ENCODE measurements at places on chromosomes 13 and 19.

GRCh38 chr13:48527955-48528354 lies 4.9 kb downstream of the RCBTB2 start:
- DNase-seq = no peak

GRCh38 chr19:13104360-13104847 lies 1.7 kb upstream of the LYL1 start:
- DNase-seq = no peak

DNA sequence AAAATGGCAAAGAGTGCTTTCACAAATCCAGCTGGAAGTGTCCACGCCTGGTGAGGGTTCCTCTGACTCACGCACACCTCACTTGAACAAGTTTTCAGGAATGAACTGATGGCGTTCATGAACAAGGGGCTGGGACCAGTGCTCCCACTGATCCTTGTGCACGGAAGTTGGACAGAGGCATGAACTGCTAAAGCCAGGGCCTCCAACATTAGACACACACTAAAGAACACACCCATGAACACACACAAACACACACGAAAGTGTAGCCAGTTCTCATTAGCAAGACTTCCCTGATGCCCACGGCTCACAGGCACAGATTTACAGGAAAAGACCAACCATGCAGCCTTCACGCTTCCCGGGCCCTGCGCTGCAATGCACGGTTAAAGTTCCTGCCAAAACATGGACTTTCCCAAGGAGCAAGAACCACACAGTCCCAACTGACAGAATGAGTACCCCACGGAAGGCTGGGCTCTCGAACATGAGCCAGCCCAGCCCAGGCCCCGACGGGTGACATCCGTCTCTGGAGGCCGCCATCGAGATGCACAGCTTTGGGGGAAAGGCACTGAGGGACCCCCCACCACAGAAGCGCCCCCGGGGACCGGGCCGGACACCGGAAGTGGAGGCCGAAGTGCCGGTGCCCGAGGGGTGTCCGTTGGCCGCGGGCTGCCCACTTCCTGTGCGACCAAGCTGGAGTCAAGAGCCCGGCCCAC lies 808 bp downstream of the DNMT1 start:
- peak; percentile 16 for DNase-seq

DNA sequence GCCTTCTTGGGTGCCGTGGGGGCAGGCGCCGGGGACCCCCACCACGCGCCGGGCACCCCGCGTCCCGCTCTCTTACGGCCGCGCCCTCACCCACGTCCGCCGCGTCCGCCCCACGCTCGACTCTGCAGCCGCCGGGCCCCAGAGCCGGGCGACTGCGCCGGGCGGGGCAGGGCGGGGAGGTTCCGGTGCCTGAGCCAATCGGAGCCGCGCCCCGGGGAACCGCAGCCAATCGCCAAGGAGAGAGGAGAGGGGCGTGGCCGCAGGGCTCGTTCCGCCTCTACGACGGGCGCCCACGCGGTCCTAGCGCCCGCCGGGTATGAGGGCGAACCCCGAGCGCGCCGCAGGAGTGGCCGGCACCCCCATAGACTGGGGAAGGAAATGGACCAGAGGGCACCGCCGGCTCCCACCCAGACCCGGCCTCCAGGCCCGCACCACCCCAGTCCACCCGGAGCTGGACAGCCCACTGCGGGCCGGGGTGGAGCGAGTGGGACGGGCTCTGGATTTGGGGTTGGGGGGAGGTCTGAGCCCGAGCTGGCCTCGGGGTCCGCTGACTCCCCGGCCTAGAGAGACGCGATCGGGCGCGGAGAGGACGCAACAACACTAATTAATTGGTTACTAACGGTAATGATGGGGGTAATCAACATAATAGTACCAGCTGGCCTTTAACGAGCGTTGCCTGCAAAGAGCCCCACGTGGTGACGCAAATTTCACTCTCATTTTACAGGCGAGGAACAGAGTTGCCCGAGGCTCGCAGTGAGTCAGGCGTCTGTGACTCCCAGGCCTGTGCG lies at the start of gene MFSD12:
Gene MFSD12, minus strand, starts transcription at position 126 of the 788 bp plus-strand sequence. CDS start 183 bp downstream, outside the sequence.
- DNase-seq = peak; percentile 89

DNA sequence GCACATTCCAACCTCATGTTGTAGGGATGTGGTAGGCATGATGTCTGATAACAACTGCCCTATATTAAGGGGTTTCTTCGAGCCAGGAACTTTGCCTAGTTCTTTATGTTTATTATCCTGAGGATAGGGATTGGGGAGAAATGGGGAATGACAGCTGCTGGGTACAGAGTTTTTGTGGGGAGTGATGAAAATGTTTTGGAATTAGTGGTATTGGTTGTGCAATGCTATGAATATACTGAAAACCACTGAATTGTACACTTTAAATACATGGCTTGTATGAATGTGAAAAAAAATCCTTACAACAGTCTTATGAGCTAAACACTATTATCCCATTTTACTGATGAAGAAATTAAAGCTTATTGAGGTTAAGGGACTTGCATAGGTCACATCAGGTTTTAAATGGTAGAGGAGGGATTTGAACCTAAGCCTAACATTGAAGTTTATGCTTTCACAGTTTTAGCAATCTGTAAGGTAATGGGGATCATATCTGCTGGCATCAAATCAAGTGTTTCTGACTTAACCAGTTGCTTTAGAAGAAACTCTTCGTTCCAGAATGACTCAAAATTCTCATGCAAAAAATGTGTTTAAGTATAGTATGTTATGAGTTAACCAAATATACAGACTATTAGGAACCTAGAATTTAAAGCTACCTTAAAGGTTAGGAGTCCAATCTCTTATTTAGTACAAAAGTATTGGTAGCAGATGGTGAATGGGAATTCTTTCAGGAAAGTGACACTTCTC lies 61.4 kb downstream of the ERCC5 start:
- no peak for DNase-seq

DNA sequence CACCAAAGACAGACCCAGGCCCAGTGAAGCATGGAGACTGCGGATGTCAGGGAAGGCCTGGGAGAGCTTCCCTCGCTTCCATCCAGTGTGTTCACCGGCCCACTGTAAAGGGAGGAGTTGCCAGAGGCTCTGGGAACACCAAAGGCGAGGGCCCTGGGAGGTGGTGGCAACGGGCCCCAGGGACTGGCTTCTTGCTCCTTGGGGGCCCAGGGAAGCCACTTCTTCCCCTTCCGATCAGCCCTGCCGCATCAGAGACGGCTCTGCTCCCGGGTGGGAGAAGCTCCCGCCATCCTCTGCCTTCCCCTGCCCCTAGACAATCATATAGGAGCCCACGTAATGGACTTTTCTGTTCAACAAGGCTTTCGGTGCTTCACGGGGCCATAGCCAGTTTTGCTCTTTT lies 83.4 kb upstream of the GPR183 start:
- DNase-seq = no peak

DNA sequence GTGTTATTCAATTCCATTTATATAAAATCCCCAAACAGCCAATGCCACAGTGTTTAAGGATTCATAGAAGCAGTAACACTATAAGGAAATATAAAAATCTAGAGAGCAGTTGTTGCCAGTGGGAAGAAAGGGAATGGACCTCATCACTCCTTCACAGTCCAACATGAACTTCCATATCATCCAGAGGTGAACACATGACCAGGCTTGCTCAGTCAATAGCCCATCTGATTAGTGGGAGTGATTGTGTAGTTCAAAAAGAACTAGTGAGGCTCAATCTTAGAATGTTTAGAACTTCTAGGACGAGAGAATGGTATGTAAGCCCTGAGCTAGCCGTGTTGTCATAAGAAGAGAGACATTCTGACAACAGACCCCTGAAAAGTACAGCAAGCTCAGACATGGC lies 314.1 kb downstream of the LIG4 start:
- DNase-seq = no peak

DNA sequence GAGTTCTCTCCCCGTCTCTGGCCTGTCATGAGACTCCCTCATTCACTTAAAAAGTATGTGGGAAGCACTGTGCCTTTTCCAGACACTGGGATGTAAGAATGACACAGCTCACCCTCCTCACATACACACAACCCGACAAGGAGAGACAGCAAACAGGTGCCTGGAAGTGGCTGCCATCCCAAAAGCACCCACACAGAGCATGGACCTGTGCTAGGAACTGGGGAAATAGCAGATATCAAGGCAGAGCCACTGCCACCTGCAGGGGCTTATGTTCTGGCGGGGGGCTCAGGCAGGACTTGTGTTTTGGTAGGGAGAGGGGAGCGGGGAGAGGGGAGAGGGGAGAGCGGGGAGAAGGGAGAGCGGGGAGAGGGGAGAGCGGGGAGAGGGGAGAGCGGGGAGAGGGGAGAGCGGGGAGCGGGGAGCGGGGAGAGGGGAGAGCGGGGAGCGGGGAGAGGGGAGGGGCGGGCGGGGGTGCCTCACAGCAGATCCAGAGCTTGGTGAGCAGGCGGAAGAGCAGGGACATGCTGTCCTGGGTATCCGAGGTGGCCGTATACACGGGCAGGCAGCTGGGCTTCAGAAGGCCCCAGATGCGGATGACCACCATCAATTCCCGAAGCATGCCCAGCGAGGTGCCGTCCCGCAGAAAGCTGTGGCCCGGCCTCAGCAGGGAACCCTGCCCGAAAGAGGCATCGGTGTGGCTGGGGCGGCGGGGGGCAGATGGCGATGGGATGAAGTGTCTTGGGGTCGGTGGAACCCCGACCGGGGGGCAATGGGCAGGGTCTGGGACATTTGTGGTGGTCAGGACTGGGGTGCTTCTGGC lies 12.2 kb downstream of the CFD start:
- DNase-seq = no peak

- DNase-seq = no peak
Measured at GRCh38 chr13:38415233-38415632, 65.6 kb downstream of the UFM1 start.

- no peak for DNase-seq
Measured at GRCh38 chr19:44726465-44726864, 22.0 kb upstream of the BCL3 start.

GRCh38 chr13:24212674-24213073 lies 52.2 kb downstream of the SPATA13 start:
- no peak for DNase-seq

DNA sequence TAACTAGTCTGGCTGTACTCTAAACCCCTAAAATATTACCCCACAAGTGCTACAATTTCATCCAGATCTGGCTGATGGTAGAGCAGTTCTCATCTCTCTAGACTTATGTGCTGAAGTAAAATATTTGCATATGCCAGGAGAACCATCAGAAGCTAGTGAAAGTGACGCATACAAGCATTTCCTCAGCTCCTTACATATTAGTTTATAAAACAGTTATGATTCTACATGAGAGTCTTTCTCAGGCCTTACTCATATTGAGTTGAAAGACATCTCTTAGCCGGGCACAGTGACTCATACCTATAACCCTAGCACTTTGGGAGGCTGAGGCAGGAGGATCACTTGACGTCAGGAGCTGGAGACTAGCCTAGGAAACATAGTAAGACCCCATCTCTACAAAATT lies 15.9 kb upstream of the ZNF30 start:
- DNase-seq = no peak

DNA sequence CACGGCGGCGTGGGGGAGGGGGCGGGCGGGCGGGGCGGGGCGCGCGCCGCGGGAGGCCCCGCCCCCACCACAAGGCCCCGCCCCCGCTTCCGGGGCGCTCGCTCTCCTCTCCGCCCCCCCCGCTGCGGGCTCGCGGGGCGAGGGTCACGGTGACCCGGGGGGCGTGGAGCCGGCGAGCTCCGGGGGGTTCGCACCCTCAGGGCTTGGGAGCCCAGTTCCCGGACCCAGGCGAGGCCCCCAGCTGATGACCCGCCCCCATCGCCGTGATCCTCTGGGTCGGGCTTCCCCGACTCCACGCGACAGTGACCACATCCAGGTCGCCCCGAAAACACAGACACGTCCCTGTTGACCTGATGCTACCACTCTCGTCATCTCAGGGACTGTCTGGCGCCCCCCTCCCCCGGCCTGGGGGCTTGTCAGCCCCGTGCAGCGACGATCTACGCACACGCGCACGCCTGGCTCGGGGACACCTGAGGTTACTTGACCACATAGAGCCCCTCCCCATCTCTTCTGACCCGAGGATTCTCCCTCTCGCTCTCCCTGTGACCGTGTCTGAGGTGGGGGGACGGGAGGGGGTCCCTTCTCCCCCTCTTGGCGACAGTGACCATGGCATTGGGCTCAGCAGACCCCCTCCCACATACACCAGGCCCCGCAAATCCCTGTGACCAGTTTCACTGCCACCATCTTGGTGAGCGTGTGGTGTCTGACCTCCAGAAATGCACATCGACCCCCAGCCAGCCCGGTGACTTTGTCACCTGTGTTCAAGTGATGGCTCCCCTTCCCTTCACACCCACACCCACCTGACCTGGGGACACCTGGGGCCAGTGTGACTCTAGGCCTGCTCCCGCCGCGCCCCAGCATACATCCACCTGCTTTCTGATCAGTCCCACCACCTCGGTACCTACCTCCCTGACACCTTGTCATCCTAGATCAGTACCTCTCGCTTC lies 670 bp downstream of the MAP2K7 start:
- DNase-seq = no peak

DNA sequence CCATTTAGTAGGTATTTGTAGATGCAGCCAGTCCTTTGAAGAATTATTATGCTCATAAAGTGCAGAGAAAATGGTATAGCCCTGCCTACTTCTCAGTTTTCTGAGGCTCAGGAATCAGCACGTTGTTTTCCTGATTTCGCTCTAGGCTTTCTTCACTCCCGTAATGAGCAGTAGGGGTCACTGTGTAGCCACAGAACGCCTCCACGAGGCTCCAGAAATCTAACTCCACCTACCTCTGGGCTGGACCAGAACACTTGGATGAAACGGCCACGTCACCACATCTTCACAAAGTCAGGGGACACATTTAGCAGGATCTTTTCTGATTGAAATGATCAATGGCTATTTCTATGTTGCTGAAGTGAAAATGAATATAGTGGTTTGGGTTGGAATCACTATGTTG lies 49.8 kb upstream of the GTF3A start:
- DNase-seq = peak; percentile 49

DNA sequence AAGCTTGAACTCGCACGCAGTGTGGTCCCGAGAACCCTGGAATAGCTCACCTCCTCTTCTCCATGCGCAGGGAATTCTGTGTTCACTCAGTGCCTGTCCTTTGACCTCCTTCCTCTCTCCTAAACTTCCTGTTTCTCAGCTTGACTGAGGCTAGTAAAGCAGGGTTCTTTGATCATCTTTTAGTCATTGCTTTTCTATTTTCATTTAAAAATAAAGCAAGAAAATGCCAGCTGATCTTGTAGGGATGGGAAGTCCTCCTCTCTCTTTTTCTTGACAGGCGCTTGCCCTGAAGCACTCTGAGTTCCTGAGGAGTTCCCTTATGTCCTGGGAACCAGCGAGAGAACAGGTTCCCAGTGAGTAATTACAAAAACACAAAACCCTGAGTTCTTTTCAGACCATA lies 62.8 kb downstream of the ARHGEF7 start:
- DNase-seq = no peak

DNA sequence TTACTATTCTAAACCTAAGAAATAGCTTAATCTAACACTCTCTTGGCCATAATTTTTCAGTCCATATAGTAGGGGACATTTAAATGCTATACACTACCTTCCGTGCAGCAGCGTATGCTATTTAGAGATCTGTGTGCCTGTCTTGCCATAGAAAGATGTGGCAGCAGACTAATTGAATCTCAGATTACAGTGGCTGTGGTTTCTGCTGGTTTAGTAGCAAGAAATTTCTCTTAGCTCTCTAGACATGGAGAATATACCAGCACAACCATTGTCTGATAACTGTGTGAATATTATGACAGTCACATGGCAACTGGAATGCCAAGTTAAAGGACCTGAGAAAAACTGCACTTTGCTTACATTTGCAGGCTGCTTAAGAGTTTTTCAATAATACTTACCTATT lies 672.4 kb upstream of the MIR17HG start:
- DNase-seq = no peak

- DNase-seq = no peak
Measured at GRCh38 chr13:67474115-67474514, 244.0 kb upstream of the PCDH9 start.

GRCh38 chr19:49851456-49852259 lies 699 bp downstream of the PTOV1 start:
- peak; percentile 43 for DNase-seq

GRCh38 chr13:30466358-30466714 lies 600 bp upstream of the HMGB1 start:
- DNase-seq = no peak
